ENCODE measurements at places on chromosomes 7 and 10. TPM values are rescaled to one million over a fixed set of nuclear protein-coding genes. Genes with fewer than 3 reads are reported as not detected.

DNA sequence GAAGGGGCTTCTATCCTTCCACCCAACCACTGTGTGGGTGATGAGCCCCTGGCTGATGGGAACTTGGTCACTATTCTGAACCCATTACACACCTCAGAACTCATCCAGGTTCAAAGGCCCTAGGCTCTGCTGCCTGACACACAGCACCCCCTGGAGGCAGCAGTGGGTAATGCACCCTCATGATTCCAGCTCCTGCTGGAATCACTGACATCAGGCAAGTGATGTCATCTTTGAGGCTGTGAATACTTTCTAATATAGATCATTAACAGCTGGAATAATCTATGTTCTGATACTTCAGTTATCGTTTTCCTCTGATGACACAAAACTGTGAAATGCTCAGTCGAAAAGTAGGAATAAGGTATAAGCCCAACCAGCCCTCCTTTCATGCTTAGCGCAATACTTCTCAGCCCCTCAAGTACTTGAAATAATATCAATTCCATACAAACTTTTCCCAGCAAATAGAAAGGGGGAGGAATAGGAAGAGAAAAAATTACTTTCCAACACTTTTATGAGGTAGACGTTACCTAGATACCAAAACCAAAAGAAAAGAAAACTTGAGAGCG is 7.5 kb upstream of the RBP3 start:
- peak; percentile 34 for DNase-seq

- no peak for DNase-seq
Measured at GRCh38 chr7:2242541-2243429, 759 bp downstream of the NUDT1 start.

The NYAP1 gene
- 1.8 TPM for polyA plus RNA-seq

DNA sequence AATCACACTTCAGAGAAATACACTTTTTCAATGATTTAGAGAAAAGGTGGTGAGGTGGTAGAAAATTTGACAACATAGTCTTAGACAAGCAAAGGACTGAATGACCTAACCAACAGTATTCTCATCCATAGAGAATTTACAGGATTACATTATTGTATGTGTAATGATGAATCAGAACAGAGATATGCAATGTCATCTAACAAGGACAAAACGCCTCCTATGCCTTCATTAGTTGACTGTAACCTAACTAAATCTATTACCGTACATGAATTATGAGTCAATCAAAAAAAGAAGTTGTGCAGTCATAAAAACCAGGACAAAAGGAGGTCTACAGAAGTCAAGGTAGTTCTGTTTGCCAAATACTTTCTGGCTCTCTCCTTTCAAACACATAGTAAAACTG is 66.5 kb downstream of the RAB11FIP2 start:
- DNase-seq = no peak

The CYP2C18 gene
- polyA plus RNA-seq = 0.46 TPM

DNA sequence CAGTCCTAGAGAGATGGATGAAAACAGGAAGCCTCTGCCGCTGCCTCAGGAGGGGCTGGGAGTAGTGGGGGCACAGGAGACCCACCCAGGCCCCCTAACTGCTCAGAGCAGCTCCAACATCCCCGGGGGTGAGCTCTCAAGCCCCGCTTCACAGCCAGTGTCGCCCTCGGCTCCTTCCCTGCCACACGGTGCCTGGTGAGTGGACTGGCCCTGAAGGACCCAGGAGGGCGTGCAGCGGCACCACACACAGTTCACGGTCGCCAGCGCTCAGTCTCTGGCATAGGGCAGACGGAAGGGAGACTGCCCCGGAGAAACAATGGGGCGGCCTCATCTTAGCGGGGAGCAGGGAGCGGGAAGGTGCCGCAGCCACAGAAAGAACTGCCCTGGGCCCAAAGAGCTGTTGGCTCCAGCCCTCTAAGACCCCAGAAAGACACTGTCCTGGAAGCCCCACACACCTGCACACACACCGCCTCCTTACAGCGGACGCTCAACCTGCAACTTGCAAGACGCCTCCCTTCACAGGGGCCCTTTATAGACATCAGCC is 1.2 kb downstream of the CLDN15 start:
- no peak for DNase-seq

GRCh38 chr10:61140765-61141392 is 196.9 kb upstream of the RHOBTB1 start:
- DNase-seq = peak; percentile 72

The PAPSS2 gene
- 44.8 TPM for polyA plus RNA-seq

The SLC25A40 gene
- polyA plus RNA-seq = 36.6 TPM

GRCh38 chr7:36455646-36456045 is 66.0 kb downstream of the ANLN start:
- DNase-seq = no peak

The TLX1 gene
- 0.07 TPM for polyA plus RNA-seq

Measured in right renal cortex interstitium (tissue), 3 donors.